Activated T-helper 17 cell treated with anti-CD3 and anti-CD28 coated beads, Interleukin-2, amount 50 U/mL, for 72 hours (primary cell): ENCODE measurements at places on chromosomes 4 and X. TPM values are rescaled to one million over a fixed set of nuclear protein-coding genes. Genes with fewer than 3 reads are reported as not detected.

DNA sequence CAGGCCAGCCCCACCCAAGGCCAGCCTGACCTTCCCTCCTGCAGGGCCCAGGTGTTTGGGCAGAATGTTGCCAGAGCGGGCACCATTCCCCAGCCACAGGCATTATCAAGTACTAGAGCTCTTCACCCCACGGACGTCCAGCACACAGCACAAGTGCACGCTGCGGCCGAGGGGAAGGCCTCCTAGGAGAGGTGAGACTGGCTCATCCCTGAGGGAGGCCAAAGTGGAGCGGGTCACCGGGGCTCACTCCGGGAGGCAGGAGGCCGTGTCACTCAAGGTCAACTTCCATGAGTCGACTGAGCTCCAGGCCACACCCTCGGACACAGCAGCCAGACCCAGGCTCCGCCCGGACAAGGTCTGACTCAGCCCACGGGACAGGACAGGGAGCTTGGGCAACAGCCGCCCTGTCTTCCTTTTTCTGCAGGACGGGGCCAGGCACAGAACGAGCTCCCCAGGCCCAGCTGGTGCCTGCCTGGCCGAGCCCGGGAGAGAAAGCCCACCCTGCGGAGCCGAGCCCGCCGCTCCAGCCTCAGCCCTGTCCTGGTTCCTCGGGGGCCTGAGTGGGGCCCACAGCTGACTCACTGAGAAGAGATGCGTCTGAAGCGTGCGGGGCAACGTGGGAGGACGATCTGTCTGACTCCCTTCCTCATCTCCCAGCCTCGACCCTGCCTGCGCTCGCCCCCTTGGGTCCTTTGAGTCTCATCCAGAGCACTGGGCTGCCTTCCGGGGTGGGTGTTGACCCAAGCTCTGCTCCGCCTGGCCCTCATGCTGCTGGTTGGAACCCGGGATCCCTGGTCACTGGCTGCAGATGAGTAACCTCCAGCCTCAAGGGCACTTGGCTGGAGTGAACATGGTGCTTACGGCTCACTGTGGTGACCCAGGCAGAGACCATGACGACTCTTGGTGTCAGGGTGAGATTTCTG is 1.6 kb downstream of the SLC49A3 start:
- no peaks in the 10 kb centered on the region for H3K4me1 ChIP-seq
- H3K27me3 ChIP-seq, result peaks cover 6% of the 10 kb centered on the region
- no peaks in the 10 kb centered on the region for H3K36me3 ChIP-seq
- H3K4me3 ChIP-seq, result no peak overlapping the region
- ATAC-seq, result no peak

Gene SERTM2
- not detected for total RNA-seq

DNA sequence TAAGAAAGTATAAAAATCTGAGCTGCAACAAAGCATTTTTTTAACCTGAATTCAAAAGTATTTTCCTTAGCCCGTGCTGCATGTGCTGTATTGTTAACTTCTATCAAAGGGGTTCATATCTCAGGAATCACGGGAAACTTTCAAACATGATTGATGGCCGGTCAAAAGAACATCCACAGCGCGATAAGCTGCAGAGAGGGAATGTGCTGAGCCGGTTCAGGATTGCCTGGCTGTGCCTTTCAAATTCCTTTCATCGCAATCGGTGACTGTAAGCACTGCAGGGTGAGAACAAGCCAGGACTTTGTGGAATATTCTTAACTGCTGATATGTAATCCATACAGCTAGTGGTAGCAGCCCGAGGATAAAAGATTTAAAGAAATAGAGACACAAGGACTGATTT is 210.9 kb upstream of the NOCT start:
- H3K36me3 ChIP-seq, result no peaks in the 10 kb centered on the region
- peaks cover 41% of the 10 kb centered on the region for H3K27me3 ChIP-seq
- H3K4me3 ChIP-seq, result no peak overlapping the region
- ATAC-seq, result no peak
- H3K4me1 ChIP-seq, result no peaks in the 10 kb centered on the region
- H3K27ac ChIP-seq, result no peak overlapping the region

Gene RASSF6
- total RNA-seq, result not detected

DNA sequence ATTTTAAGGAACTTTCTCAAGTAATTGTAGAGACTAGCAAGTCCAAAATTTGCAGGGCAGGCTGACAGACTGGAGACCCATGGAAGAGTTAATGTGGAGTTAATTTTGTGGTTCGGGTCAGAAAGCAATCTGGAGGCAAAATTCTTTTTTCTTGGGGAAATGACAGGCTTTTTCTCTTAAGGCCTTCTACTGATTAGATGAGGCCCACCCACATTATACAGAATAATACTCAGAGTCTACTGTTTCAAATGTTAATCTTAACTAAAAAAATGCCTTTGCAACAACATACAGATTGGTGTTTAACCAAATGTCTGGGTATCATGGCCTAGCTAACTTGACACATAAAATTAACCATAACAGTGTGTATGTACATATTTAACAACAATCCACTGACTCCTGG is 32.7 kb downstream of the RRAGB start:
- ATAC-seq, result no peak
- no peak overlapping the region for H3K4me3 ChIP-seq
- peaks cover 39% of the 10 kb centered on the region for H3K36me3 ChIP-seq

- H3K4me1 ChIP-seq, result no peaks in the 10 kb centered on the region
- H3K36me3 ChIP-seq, result no peaks in the 10 kb centered on the region
- H3K4me3 ChIP-seq, result no peak overlapping the region
- H3K27me3 ChIP-seq, result peaks cover 3% of the 10 kb centered on the region
- no peak overlapping the region for H3K27ac ChIP-seq
Measured at GRCh38 chrX:17025621-17026302, 79.3 kb downstream of the REPS2 start.

Gene CCSER1
- 0.78 TPM for total RNA-seq

DNA sequence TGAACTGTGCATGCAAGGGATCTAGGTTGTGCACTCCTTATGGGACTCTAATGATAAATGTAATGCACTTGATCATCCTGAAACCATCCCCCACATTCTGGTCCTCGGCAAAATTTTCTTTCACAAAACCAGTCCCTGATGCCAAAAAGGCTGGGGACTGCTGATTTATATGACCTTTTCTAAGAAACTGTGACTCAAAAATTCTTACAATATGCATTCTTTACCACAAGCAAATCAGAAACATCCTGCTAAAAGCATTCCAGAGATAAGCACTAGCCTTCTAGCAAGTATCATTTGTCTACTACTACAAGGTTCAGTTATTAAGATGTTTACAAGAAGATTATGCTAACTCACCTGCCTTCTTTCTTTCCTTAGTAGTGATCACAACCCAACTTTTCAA is 166.5 kb upstream of the PCDH7 start:
- H3K27ac ChIP-seq, result no peak overlapping the region
- H3K4me1 ChIP-seq, result no peaks in the 10 kb centered on the region
- ATAC-seq, result no peak
- no peaks in the 10 kb centered on the region for H3K36me3 ChIP-seq
- no peaks in the 10 kb centered on the region for H3K27me3 ChIP-seq

GRCh38 chr4:67696061-67696460 is 4.9 kb downstream of the UBA6 start:
- no peak for ATAC-seq
- no peak overlapping the region for H3K27ac ChIP-seq
- H3K27me3 ChIP-seq, result no peaks in the 10 kb centered on the region
- H3K4me3 ChIP-seq, result no peak overlapping the region
- H3K36me3 ChIP-seq, result peaks cover 75% of the 10 kb centered on the region

- H3K4me1 ChIP-seq, result peaks cover 37% of the 10 kb centered on the region
- peaks cover 94% of the 10 kb centered on the region for H3K36me3 ChIP-seq
- no peak overlapping the region for H3K27ac ChIP-seq
Measured at GRCh38 chr4:106340774-106341173, 24.4 kb downstream of the AIMP1 start.

GRCh38 chr4:53088152-53088551 is 226.0 kb downstream of the RASL11B start:
- ATAC-seq, result no peak
- H3K36me3 ChIP-seq, result no peaks in the 10 kb centered on the region
- H3K4me3 ChIP-seq, result no peak overlapping the region
- H3K27ac ChIP-seq, result no peak overlapping the region

GRCh38 chr4:13989501-13989900 is 362.0 kb upstream of the BOD1L1 start:
- no peaks in the 10 kb centered on the region for H3K4me1 ChIP-seq
- H3K27me3 ChIP-seq, result no peaks in the 10 kb centered on the region
- H3K36me3 ChIP-seq, result no peaks in the 10 kb centered on the region
- no peak overlapping the region for H3K4me3 ChIP-seq
- ATAC-seq, result no peak

DNA sequence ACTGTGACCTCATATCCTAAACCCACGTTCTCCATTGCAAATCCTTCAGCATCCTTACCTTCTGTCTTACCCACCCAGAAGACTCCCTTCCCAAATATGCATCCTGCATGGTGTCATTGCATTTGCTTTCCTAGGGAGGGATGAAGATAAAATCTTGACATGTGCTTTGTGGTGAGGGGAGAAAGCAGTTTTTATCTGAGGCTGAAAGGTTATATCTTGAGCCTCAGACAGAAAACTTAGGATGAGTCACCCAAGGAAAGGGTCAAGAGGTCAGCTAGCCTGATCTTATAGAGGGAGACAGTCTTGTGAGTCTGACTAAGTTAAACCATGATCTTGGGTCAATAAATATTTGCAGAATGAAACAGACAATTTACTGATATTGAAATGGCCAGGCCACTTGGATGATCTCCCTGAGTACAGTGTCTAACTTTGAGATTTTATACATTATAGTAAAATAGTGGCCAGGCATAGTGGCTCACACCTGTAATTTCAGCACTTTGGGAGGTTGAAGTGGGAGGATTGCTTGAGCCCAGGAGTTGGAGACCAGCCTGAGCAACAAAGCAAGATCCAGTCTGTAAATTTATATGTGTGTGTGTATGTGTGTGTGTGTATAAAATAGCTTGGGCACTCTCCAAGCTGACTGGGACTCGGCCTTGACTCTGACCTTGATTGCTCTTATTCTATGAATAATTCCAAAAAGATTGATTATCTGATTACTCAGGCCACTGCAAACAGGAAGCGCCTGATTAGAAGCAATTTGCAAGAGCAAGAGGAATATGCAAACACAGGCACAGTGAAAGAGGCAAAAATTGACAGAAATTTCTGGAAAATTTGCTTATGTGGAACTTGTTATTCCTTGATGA is 15.4 kb upstream of the FAM9C start:
- H3K27ac ChIP-seq, result no peak overlapping the region
- H3K4me3 ChIP-seq, result peak overlapping the region; percentile 32
- ATAC-seq, result peak; percentile 34
- no peaks in the 10 kb centered on the region for H3K27me3 ChIP-seq
- H3K4me1 ChIP-seq, result peaks cover 15% of the 10 kb centered on the region
- H3K36me3 ChIP-seq, result no peaks in the 10 kb centered on the region

Gene CXCL1
- total RNA-seq, result not detected

GRCh38 chr4:74632634-74633033 is 161.7 kb downstream of the BTC start:
- H3K4me1 ChIP-seq, result peaks cover 14% of the 10 kb centered on the region
- ATAC-seq, result peak; percentile 88

Gene STPG2
- total RNA-seq, result 0.19 TPM

Gene SSX4B
- not detected for total RNA-seq

Gene IL2
- total RNA-seq, result 233 TPM

DNA sequence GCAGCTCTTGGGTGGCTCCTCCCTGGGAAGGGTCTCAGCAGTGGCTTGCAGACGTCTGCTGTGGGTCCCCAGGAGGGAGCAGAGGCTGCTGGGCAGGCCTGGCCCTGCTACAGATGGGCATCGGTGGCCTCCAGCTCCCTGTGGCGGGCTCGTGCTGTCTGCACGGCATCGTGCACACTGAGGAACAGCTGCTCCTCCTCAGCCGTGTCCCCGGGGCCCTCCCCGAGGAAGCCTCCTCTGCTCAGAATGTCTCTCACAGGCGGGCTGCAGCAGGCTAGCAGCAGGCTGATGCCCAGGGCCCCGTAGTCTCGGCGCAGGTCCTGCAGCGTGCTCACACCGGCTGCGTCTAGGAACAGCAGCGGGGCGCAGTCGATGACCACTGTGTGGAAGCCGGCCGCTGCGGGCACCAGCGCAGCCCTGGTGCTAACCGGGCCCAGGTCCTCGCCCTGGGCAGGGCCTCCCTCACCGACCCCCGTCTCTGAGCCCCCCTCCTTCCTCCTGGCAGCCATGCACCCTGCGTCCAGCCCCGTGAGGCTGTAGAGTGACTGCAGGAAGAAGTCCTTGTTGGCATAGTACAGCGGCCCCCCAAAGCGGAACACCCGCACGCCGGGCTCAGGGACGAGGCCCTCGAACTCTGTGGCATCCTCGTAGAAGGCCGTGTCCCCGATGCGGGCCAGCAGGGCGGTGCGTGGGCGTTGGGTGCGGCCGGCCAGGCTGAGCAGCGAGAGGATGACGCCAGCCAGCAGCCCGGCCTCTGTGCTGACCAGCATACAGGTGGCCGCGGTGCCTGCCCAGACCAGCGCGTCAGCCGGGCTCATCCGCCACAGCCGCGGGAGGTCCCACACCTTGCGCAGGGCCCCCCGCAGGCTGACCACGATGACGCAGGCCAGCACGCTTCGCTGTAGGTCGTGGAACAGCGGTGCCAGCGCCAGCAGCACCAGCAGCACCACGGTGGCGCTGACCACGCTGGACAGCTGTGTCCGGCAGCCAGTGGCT is 2.2 kb downstream of the IDUA start:
- no peaks in the 10 kb centered on the region for H3K36me3 ChIP-seq
- H3K27ac ChIP-seq, result no peak overlapping the region
- no peaks in the 10 kb centered on the region for H3K4me1 ChIP-seq

Gene YIPF6
- 21.2 TPM for total RNA-seq
